ENCODE measurements at places on chromosomes 13 and 19. TPM values are rescaled to one million over a fixed set of nuclear protein-coding genes. Genes with fewer than 3 reads are reported as not detected.

DNA sequence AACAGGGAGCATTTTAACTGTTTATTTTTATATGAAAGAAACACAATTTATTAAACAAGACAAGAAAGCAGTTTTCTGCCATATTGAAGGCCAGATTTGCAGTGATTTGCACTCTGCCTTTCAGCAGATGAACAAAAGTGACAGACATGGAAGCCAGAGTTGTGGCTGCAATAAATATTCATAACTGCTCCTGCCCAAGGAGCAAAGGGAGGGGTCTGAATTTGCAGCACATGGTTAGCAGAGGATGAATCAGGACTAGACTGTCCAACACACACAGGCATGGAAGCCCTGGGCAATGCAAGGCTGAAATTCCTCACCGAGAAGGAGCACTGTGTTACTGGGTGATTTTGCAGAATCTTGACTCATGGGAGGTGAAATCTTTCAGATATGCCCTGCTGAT, 418.2 kb downstream of the DCT start:
- no peak overlapping the region for H3K4me3 ChIP-seq
- no peaks in the 10 kb centered on the region for H3K4me1 ChIP-seq
- H3K27ac ChIP-seq, result no peak overlapping the region
- no peaks in the 10 kb centered on the region for H3K36me3 ChIP-seq
- DNase-seq, result peak; percentile 82

- H3K27ac ChIP-seq, result peak overlapping the region; percentile 83
- peaks cover 48% of the 10 kb centered on the region for H3K4me1 ChIP-seq
- H3K27me3 ChIP-seq, result no peaks in the 10 kb centered on the region
- no peak for DNase-seq
- no peaks in the 10 kb centered on the region for H3K36me3 ChIP-seq
- H3K4me3 ChIP-seq, result no peak overlapping the region
Measured at GRCh38 chr19:1857648-1858326, 5.6 kb downstream of the KLF16 start.

DNA sequence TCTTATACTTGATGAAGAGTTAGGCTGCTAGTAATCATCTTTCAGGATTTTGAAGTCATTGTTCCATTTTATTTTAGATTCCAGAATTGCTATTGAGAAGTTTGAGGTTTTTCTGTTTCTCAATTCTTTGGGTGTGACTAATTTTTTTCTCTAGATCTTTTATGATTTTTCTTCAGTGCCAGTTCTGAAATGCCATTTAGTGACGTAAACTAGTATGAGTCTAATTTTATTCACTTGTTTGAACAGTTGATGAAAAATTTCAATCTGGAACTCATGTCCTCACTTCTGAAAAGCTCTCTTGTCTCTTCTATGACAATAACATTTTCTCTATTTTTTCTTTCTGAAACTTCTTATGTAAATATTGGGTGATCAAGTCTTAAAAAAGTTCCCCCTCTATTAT, 188.5 kb upstream of the HTR2A start:
- no peak overlapping the region for H3K4me3 ChIP-seq
- H3K27ac ChIP-seq, result no peak overlapping the region
- no peaks in the 10 kb centered on the region for H3K36me3 ChIP-seq
- no peaks in the 10 kb centered on the region for H3K27me3 ChIP-seq
- H3K4me1 ChIP-seq, result no peaks in the 10 kb centered on the region

GRCh38 chr13:91154558-91155353, 192.7 kb upstream of the MIR17HG start:
- H3K27ac ChIP-seq, result no peak overlapping the region
- DNase-seq, result no peak
- no peak overlapping the region for H3K4me3 ChIP-seq
- no peaks in the 10 kb centered on the region for H3K27me3 ChIP-seq

- H3K4me3 ChIP-seq, result no peak overlapping the region
- no peaks in the 10 kb centered on the region for H3K4me1 ChIP-seq
- H3K27me3 ChIP-seq, result no peaks in the 10 kb centered on the region
- no peak for DNase-seq
Measured at GRCh38 chr13:41788552-41788951, 172.4 kb downstream of the VWA8 start.

DNA sequence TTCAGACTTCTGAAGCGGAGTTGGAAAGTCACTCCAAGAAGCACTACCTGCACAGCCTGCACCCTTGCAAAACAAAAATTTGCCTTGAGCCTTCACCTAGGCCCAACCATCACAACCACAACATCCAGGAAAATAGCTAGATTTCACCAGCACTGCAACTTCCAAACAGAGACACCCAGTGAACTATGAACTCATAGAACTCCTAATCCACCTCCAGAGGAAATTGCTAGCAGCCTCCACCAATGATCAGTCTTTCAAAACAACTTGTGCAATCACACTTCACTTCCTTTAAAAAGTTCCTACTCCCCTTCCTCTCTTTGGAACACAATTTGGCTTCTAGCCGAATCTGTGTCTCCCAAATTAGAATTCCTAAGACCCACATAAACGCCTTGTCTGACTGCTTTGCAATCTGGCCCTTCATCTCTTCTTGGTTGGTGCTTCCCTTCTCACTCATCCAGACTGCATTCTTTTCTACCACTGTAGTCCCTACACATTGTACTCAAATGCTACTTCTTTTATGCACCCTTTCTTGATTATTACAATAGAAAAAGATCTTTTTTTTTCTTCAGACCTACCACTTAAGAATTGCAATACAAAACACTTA, 489.2 kb upstream of the ARGLU1 start:
- H3K4me1 ChIP-seq, result no peaks in the 10 kb centered on the region
- DNase-seq, result no peak
- H3K4me3 ChIP-seq, result no peak overlapping the region
- no peaks in the 10 kb centered on the region for H3K27me3 ChIP-seq

DNA sequence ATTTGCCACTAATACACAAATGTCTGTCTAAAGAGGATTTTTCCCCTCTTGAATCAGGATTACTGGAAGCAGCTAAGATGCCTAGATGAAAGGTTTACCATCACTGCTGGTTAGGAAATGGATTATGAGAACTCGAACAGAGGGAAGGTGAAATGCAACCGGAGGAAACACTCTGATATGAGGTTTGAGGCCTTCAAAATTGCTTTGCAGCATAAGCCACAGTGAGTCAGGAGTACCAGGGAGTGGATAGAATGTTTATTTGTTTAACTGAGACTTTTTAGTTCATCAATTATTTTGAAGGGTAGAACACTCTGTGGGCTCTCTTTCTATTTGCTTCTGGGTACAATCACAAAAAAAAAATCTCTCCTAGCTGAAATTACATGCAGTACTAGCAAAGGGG, 18.1 kb downstream of the CDADC1 start:
- H3K27ac ChIP-seq, result no peak overlapping the region
- peaks cover 1% of the 10 kb centered on the region for H3K36me3 ChIP-seq
- H3K4me1 ChIP-seq, result no peaks in the 10 kb centered on the region
- DNase-seq, result peak; percentile 79

GRCh38 chr19:567296-567900, 5.0 kb upstream of the BSG start:
- peaks cover 6% of the 10 kb centered on the region for H3K4me1 ChIP-seq
- no peaks in the 10 kb centered on the region for H3K36me3 ChIP-seq
- no peak overlapping the region for H3K27ac ChIP-seq
- no peaks in the 10 kb centered on the region for H3K27me3 ChIP-seq
- no peak for DNase-seq

- no peak for DNase-seq
- H3K4me1 ChIP-seq, result no peaks in the 10 kb centered on the region
- no peaks in the 10 kb centered on the region for H3K27me3 ChIP-seq
- no peak overlapping the region for H3K4me3 ChIP-seq
- no peak overlapping the region for H3K27ac ChIP-seq
Measured at GRCh38 chr13:112111239-112111857, 44.4 kb downstream of the SOX1 start.

GRCh38 chr13:51881296-51881695, 19.5 kb downstream of the CCDC70 start:
- peaks cover 5% of the 10 kb centered on the region for H3K27me3 ChIP-seq
- no peaks in the 10 kb centered on the region for H3K36me3 ChIP-seq
- no peaks in the 10 kb centered on the region for H3K4me1 ChIP-seq
- DNase-seq, result no peak
- no peak overlapping the region for H3K4me3 ChIP-seq

GRCh38 chr13:34116651-34117050, 298.7 kb downstream of the RFC3 start:
- no peak overlapping the region for H3K27ac ChIP-seq
- no peak overlapping the region for H3K4me3 ChIP-seq
- no peak for DNase-seq
- H3K36me3 ChIP-seq, result no peaks in the 10 kb centered on the region
- no peaks in the 10 kb centered on the region for H3K4me1 ChIP-seq
- H3K27me3 ChIP-seq, result peaks cover under 1% of the 10 kb centered on the region

GRCh38 chr13:19726611-19727010, 56.1 kb downstream of the PSPC1 start:
- no peaks in the 10 kb centered on the region for H3K36me3 ChIP-seq
- no peaks in the 10 kb centered on the region for H3K27me3 ChIP-seq
- no peak overlapping the region for H3K27ac ChIP-seq
- no peak for DNase-seq
- no peak overlapping the region for H3K4me3 ChIP-seq

GRCh38 chr13:52127378-52127777, 1.5 kb downstream of the NEK5 start:
- H3K27ac ChIP-seq, result no peak overlapping the region
- no peaks in the 10 kb centered on the region for H3K36me3 ChIP-seq

DNA sequence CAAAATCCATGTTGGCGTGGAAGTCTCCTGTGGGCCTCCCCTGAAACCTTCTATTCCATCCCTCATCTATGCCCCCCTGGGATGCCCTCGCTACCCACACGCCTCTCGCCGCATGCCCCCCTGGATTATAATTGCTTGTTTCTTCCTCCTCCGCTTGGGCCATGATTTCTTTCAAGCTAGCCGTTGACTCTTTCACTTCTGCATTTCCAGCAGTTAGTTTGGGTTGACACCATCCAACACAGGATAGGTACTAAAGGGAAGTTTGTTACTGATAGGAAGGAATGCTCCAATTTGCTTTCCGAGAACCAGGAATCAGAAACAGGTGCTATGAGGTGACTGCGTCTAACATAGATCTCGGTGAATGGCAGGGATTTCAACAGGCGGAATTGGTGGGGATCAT, 7.7 kb upstream of the SLC25A15 start:
- H3K27ac ChIP-seq, result no peak overlapping the region
- no peaks in the 10 kb centered on the region for H3K27me3 ChIP-seq
- no peaks in the 10 kb centered on the region for H3K36me3 ChIP-seq

The MTRF1 gene
- total RNA-seq, result 13.4 TPM

GRCh38 chr19:27962264-27962663, 1250.7 kb downstream of the UQCRFS1 start:
- peak; percentile 79 for DNase-seq
- H3K4me1 ChIP-seq, result no peaks in the 10 kb centered on the region
- H3K27ac ChIP-seq, result no peak overlapping the region
- no peak overlapping the region for H3K4me3 ChIP-seq

GRCh38 chr19:11130824-11131455, 24.6 kb downstream of the SPC24 start:
- DNase-seq, result peak; percentile 79
- peak overlapping the region; percentile 45 for H3K27ac ChIP-seq
- no peaks in the 10 kb centered on the region for H3K27me3 ChIP-seq
- H3K36me3 ChIP-seq, result peaks cover 42% of the 10 kb centered on the region

GRCh38 chr19:44696939-44697669, 1.8 kb upstream of the CEACAM16 start:
- H3K4me3 ChIP-seq, result no peak overlapping the region
- H3K27ac ChIP-seq, result no peak overlapping the region
- DNase-seq, result no peak
- H3K36me3 ChIP-seq, result no peaks in the 10 kb centered on the region

- no peaks in the 10 kb centered on the region for H3K27me3 ChIP-seq
- peak overlapping the region; percentile 26 for H3K27ac ChIP-seq
- H3K36me3 ChIP-seq, result peaks cover 1% of the 10 kb centered on the region
- DNase-seq, result peak; percentile 52
Measured at GRCh38 chr13:48505597-48506091, 27.2 kb downstream of the RCBTB2 start.

The BRSK1 gene
- 3.9 TPM for total RNA-seq

The KRTDAP gene
- not detected for total RNA-seq

DNA sequence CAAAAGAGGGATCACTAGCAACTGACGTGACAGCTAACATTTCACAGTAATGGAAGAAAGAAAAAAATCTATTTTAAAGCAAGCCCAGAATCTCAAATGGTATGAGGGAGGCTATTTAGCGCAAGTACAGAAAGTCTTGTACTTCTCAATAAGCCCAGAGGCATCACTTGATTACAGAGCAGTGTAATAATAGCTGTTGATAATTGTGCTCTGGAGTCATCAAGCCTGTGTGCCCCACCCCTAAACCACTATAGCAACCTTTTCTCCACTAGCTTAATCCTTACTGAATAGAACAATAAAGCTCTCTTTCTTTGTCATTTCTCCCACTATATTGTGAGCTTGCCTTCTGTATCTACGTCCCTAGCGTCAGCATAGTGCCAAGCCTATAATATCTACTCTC, 56.6 kb downstream of the FREM2 start:
- no peak overlapping the region for H3K27ac ChIP-seq
- H3K36me3 ChIP-seq, result no peaks in the 10 kb centered on the region
- DNase-seq, result no peak
- no peaks in the 10 kb centered on the region for H3K4me1 ChIP-seq
- no peaks in the 10 kb centered on the region for H3K27me3 ChIP-seq
- H3K4me3 ChIP-seq, result no peak overlapping the region
